ENCODE measurements at places on chromosomes 16 and 17.

GRCh38 chr17:45941395-45941794 lies 47.0 kb downstream of the MAPT start:
- DNase-seq, result no peak

DNA sequence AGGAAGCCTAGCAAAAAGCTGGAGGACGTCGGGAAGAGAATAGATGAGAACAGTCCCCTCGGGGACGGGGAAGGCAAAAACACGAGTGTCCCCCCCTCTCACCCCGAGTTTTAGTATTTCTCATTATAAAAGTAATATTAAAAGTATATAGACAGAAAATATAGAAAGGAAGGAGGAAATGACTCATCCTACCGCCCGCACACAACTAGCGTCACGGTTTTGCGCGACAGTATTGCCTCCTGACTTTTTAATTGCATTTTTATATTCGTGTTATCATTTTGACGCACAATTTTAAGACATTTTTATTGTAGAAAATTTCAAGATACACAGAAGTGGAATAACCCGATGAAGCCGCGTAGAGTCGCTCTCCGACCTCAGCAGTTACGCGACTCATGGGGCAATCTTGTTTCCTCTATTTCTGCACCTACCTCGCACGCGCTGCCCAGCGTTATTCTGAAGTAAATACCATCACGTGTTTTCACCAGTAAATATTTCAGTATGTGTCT lies 652 bp upstream of the SLC25A19 start:
- peak; percentile 28 for DNase-seq

DNA sequence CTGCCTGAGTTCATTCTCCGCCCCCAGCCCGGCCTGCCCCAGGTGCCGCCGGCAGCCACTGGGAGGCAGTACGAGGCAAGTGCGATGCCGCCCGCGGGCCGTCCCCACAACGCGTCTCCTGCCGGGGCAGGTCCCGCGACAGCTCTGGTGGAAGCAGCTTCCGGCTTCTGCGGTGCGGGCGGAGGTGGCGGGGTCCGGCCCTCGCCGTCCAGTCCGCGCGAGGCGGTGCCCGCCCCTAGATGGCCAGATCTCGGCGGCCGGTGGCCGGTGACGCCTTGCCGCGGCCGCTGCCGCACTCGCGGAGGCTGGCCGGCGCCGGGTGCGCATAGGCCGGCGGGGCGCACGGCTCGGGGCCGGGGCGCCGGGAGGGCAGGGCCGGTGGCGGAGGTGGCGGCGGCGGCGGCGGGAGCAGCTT lies 1.8 kb downstream of the GJD3 start:
- peak; percentile 73 for DNase-seq

GRCh38 chr17:37706446-37706845 lies 38.4 kb downstream of the HNF1B start:
- DNase-seq, result no peak

GRCh38 chr17:1413281-1413791 lies 13.3 kb upstream of the YWHAE start:
- DNase-seq, result no peak

GRCh38 chr16:14502932-14503741 lies 126.9 kb downstream of the PARN start:
- DNase-seq, result no peak

- DNase-seq, result no peak
Observed at GRCh38 chr17:44523672-44523972, 20.4 kb upstream of the GPATCH8 start.

- no peak for DNase-seq
Observed at GRCh38 chr17:80960797-80961452, 30.7 kb upstream of the CHMP6 start.

Measured in activated naive CD4-positive, alpha-beta T cell (primary cell).